Stimulated activated CD4-positive, alpha-beta T cell treated with anti-CD3 and anti-CD28 coated beads, Interleukin-4, amount 100 ng/mL, for 1 hour (primary cell): ENCODE measurements at places on chromosomes 12 and 14.

GRCh38 chr14:30553311-30553989 lies 5.5 kb upstream of the G2E3 start:
- DNase-seq, result no peak

DNA sequence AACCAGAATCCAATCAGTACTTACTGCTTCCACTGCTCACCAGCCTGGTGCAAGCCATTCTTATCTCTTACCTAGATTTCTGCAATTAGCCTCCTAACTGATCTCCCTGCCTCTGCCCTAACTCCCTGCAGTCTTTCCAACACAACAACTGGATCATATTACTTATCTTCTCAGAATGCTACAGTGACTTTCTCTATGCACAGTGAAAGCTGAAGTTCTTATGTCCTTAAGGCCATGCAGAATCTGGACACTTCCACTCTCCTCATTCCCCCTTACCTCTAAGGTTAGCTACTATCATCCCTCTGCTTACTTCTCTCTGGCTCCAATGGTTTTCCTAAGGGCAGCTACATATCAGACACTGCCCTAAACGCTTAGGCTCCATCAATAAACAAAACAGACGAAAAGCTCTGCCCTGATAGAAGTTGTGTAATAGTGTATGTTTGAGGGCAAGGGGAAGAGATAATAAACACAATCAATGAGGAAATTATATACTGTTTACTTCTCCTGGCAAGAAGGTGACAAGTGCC lies 4.0 kb downstream of the KTN1 start:
- no peak for DNase-seq

DNA sequence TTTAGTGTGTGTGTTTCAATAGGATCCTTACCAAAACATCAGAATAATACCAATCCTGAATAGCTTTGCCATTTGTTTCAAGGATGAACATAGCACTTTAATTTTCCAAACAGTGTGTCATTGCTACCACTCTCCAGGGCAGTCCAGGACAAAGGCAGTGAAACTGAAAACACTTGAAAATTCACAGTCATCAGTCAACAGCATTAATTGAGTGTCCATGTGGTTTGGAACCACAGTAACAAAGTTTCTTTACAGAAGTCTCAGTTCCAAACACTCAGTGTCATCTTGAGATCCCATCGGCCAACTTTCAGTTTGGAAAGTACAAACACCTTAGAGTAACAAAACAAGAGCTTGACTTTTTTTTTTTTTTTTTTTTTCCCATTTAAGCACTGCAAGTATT lies 228.4 kb upstream of the SOX5 start:
- DNase-seq, result no peak

DNA sequence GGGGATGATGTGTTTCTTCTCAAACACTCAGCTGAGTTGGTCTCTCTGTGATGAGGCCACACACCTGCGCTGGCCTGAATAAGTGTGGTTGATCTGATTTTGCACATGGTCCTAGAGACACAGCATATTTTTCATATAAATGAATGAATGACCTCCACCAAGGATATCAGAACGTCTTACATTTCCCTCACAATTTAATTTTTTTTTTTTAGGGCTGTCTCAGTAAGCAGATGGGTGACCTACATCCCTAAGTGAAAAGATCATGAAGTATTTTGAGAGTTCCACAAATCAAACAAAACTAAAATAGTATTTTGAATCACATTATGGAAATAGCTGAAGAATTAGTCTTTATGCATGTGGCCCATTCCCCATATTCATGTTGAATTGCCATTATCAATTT lies 333.7 kb upstream of the TMTC1 start:
- DNase-seq, result no peak
